Fibroblast of skin of right biceps (primary cell): ENCODE measurements at places on chromosomes 16 and 17.

- DNase-seq = peak; percentile 8
Observed at GRCh38 chr16:14196011-14196410, 124.9 kb downstream of the MRTFB start.

DNA sequence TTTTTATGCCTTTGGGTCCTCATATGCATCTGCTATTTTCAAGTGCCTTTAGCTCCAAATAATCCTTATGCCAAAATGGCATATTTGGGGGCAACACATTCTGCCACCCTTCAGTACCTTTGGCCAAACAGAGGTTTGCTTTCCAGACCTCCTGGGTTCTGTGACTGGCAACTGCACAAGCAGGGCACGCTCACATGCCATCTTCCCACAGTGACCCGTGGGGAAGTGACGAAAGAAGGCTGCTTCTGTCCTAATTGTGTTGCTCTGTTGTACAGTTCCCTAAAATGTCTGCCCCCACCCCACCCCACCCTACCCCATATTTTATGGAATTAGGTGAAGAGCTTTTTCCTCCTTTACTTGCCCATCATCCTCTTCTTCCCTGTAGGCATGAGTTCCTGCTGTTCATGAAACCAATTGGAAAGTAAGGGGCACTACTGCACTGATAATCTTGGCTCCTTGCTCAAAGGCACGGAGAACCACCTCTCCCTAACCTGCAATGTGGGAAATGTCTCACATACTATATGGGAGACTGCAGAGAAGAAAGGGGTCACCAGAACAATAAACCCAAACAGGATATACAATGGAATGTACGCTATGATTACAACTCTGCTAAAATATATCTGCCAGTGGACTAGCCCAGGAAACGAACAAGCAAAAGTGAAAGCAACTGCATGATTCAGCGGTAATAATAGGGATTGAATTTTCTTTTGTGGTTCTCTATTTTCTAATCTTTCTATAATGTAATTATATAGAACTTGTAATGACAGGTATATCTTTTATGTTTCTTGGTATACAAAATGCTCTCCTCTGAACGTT lies 3.3 kb upstream of the SLFN12L start:
- DNase-seq = peak; percentile 16

- DNase-seq = peak; percentile 66
Observed at GRCh38 chr17:61247439-61247838, 152.2 kb upstream of the TBX2 start.

DNA sequence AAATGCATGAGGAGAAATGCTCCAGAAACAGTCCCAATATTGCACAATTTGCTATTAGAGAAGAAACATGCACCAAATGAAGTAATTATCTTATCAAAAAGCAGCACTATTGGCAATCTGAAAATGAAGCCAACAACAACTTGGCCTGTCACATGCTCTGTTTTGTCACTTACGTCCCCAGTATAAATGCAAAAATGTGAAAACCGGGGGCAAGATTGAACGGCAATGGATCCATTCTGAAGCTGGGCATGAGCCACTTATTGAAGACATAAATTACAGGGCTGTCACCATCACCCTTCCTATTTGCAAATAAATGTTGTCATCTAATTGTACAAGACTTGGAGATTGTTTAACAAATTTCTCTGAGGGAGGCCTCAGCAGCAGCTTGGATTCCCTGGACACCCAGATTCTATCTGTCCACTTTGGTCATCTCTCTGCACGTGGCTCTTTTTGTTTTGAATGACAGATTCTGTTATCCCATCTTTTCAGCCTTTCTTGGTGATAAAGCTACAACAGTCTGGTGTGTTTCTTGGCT lies 180.2 kb upstream of the CDH5 start:
- DNase-seq = no peak
